ENCODE measurements at places on chromosomes 4 and X.

- DNase-seq = no peak
These were observed 690.6 kb downstream of the DMD start for GRCh38 chrX:32520789-32521188.

DNA sequence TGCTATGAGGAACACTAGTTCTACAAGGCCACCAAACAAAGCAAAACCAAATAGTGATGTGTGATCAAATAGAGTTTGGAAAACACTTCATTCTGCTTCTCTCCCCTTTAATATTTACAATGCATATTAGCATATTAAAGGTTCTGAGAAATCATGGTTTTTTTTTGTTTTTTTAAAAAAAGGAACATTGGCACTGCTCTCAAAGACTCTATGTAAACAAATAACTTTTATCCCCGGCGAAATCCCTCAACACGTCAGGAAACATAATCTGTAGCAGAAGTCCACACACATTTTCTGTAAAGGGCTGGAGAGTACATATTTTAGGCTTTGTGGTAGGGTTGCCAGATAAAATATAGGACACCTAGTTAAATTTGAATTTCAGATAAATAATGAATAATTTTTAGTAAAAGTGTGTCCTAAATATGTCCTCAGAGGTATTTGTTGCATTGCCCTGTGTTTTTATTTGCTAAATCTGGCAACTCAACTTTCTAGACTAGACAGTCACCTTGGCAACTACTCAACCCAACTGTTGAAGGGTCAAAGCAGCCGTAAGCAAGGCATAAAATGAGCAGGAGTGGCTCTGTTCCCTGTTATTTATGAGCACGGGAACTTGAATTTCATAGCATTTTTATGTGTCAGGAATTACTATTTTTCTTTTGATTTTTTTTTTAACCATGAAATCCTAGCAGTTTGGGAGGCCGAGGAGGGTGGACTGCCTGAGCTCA is 8.6 kb downstream of the SPATA4 start:
- DNase-seq = no peak

- no peak for DNase-seq
These were observed 10.5 kb upstream of the GJB1 start for GRCh38 chrX:71212536-71212935.

GRCh38 chr4:107709916-107710315 is 10.1 kb downstream of the PAPSS1 start:
- no peak for DNase-seq

DNA sequence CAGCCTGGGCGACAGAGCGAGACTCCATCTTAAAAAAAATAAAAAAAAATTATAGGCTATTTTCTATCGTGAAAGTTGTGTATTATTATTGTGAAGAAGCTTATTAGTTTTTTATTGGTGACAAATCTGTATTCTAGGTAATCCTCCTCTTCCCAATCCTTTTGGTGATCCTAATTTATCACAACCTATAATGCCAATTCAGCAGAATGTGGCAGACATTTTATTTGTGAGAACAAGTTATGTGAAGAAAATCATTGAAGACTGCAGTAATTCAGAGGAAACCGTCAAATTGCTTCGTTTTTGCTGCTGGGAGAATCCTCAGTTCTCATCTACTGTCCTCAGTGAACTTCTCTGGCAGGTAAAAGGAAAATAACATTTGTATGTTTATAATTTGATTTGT is 109.4 kb upstream of the DDX3X start:
- no peak for DNase-seq

DNA sequence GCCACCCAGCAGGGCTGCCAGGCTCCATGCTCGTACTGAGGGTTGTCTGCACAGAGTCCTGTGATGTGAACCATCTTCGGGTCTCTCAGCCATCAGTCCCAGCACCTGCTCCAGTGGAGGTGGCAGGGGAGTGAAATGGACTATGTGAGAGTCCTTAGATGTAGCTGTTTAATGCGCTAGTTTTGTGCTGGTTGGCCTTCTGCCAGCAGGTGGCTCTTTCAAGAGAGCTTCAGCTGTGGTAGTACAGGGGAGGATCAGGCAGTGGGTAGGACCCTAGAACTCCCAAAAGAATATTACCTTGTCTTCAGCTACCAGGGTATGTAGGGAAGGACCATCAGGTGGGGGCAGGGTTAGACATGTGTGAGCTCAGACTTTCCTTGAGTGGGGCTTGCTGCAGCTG is 1066.0 kb downstream of the GLUD2 start:
- DNase-seq = no peak

DNA sequence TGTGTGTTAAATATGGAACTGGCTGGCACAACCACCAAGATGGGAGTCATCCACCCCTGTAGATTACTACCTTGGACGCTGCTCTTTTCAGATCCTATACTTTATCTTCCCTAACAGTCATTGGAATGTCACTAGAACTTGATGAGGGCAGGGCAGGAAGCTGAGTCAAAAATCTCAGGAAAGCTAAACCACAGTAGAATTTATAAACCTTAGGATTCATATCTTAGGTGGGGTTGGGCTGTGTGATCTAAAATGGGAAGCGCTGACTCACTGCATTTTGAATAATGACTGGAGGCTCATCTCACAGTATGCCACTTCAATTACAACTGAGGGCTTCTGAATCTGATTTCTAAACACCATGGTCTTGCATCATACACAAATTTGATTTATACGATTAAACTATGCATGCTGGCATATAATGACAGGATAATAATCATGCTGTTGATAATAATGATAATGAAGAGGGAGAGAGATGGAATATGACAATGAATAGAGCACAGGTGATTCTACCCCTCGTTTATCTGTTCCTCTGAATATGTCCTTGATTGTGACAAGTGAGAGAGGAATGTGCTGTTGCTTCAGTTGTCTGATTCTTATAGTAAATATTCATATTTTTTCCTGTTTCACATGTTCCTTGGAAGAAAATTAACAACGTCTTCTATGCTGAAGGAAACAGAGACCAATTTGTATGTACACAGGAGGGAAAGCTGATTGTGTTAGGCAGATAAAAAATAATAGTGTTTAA is 270.3 kb upstream of the HS3ST1 start:
- no peak for DNase-seq

GRCh38 chr4:114304567-114304966 is 294.0 kb upstream of the UGT8 start:
- no peak for DNase-seq

- peak; percentile 86 for DNase-seq
These were observed 13.9 kb upstream of the PRDM8 start for GRCh38 chr4:80183250-80184052.

GRCh38 chr4:31362756-31363155 is 642.6 kb downstream of the PCDH7 start:
- no peak for DNase-seq

DNA sequence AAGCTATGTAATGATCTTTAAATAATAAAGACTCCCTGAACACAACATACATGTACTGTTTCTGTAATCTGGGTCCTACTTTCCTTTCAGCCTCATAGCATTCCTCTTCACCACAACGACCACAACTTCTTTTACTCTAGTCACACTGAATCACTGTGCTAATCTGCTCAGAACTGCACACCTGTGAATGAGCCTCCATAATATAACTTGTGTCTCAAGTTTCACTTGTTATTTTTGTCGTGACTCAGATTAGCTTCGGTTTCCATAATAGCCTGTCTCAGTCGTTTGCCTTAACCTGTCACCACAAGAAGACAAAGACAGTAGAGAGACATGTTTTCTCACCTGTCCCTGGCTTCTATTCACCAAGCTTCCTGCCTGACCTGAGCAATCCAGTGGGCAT is 61.8 kb downstream of the MAGED1 start:
- DNase-seq = no peak

DNA sequence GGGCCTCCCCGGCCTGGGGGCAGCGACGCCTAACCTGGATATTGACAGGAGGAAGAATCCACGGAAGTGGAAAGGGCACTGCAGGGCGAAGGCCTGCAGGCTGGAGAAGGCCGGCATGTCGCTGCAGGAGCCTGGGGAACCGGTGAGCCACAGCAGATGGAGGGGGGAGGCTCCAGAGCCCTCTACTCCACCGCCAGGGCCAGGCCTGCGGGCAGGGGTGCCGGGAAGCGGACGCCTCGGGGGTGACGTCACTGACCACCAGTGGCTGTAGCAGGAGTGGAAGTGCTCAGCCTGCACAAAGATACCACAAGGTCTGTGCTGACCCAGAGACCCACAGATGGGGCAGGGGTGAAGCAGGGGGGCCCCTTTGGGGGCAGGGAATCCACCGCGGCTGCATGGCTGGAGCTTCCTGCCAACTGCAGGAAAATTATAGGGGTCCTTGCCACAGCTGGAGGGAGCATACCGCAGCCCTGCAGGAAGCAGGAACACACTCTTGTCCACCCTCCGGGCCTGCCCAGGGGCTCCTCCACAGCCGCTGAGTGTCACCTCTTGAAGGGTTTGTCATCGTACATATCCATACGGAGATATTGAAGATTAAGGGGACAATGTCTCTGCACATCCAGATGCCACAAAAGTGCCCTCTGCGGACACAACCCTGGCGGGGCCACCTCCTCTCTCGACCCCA is 7.6 kb upstream of the HTRA3 start:
- DNase-seq = peak; percentile 38

DNA sequence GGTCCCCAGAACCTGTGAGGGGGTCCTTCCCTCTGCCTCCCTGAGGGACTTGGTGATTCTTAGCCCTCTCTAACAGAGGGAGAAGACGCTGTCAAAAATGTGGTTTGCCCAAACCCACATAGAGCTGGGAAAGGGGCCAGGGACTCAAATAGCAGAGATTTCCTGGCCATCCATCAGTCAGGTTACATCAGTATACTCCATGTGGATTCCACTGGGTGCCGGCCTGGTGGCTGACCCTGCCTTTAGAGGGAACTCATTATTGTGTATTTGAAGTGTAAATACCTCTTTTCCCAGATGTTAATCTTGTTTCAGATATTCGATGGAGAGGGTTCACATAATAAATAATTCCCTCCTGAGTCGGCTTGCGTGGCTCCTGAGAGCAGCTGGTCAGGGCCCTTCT is 130.3 kb downstream of the TBL1X start:
- DNase-seq = no peak

DNA sequence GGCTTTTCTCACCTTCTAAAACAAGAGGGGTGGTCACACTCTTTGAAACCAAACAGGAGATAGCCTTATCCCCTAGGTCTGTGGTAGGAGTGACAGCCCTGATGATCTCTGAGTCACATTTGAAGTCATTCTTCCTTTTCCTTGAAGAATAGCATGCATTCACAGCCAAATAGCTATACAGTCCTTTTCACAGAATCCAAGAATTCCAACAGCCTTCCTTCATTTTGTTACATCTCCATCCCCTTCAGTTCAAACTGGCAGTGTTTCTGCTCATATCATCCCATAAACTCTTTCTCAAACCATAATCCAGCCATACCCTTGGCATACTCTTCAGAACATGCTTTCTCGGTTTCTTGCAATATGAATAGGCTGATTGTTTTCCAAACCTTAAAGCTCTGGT is 33.3 kb upstream of the TMEM184C start:
- DNase-seq = no peak

DNA sequence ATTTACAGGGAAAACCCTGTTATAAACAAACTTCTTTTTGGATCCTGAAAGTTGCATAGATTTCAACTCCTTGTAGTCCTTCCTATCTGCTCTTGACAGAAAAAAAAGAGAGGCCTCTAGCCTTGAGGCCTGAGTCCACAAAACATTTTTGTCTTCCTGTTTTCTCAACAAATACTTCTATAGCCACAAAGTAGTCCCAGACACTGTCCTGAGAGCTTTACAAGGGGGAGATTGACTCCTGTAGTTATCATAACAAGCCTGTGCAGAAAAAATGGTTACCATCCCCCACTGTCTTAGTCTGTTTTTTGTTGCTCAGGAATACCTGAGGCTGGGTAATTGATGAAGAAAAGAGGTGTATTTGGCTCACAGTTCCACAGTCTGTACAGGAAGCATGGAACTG is 35.2 kb downstream of the PCDH7 start:
- no peak for DNase-seq

GRCh38 chr4:48780865-48781214 is 761 bp upstream of the FRYL start:
- peak; percentile 32 for DNase-seq

DNA sequence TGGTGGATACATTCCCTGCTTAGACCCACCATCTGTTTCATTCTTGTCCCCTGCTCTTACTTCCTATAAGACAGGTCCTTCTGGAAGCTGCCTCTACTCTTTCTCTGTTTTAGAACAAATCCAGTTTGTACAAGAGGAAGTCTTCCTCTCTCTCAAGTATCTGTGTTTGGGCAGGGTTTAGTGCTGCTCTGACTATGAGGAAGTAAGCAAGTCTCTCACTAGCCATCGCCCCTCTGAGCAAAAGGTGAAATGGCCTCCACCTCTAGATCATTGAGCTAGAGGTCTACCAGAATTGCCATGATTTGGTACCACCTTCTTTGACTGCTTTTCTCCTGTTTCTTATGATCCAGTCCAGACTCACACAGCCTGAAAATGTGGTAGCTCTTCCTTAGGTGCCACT is 8.4 kb downstream of the BTK start:
- DNase-seq = no peak

DNA sequence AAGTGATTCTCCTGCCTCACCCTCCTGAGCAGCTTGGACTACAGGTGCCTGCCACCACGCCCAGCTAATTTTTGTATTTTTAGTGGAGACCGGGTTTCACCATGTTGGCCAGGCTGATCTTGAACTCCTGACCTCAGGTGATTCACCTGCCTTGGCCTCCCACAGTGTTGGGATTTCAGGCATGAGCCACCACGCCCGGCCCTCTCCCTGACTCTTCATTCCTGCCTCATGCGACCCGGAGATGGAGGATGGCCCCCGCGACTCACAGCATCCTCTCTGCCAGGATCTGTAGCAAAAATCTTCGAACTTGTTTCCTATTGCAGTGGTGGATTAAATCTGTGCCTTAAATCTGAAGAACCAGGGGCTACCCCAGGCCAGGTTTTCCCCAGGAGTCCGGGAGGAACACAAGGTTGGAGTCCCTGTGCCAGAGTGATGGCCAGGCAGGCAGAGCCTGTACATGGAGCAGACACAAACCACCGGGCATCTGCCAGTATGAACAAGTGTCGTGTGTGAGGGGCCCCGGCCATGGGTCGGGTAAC is 11.5 kb downstream of the CPLX1 start:
- no peak for DNase-seq

DNA sequence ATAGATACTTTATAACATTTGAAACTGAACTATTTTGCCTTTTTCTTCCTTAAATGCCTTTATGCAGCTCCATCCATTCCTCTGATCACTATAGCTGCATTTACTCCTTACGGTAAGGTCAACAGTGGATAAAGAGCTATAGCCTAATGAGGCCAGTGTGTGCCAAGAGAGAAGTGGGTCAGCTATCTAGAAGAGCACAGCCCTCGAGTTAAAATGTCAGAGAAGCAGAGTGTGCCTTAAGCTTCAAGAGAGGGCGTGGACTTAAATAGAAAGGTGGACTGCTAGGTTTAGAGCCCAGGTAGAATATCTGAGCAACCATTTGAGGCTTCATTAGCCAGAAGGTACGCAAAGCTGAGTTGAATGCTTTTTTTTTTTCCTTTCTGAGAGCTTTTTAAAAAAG is 347.4 kb downstream of the BMPR1B start:
- DNase-seq = no peak

- DNase-seq = no peak
These were observed 22.2 kb downstream of the FABP2 start for GRCh38 chr4:119299741-119300100.

DNA sequence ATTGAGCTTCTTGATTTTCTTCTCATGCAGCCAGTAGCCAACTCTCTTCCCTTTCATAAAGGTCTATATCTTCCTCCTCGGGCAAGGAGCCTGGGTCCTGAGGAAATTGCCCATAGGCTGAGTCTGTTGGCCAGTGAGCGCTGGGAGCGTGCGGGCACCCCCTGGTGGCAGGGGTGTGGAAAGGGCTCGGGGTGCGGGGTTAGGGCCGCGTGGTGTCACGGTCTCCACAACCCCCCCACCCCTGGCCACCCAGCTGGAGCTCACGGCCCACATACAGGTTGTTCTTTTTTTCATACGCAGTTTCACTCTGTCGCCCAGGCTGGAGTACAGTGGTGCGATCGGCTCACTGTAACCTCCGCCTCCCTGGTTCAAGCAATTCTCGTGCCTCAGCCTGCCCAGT is 13.1 kb downstream of the RBM10 start:
- DNase-seq = no peak
